ENCODE measurements at places on chromosomes 7 and 10. TPM values are rescaled to one million over a fixed set of nuclear protein-coding genes. Genes with fewer than 3 reads are reported as not detected.

The ASB10 gene
- not detected for polyA plus RNA-seq

DNA sequence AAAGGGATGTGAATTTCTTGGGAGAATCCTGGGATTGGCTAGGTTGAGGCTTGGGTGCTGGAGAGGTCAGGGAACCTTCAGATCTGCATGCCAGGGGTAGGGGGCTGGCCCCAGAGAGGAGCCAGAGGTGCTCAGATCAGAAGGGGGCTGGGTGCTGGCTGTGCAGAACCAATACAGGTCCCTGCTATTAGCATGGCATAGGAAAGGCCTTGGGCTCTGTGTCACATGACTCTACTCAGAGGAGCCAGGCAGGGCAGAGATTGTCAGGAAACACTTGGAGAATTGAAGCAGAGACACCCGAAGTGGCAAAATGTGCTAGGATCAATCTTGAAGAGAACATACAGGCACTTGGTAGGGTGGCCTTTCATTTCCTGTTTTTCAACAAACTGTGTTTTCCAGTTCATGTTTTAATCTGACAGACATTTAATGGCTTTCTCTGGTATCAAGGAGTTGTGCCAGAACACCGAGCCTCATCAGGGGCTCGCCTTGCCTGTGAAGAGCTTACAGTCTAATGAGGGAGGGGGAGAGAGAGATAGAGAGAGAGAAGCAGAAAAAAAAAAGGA lies 498.9 kb downstream of the RPS24 start:
- DNase-seq = no peak

The DGKB gene
- 0.09 TPM for polyA plus RNA-seq

The HOXA13 gene
- polyA plus RNA-seq = 4.6 TPM

DNA sequence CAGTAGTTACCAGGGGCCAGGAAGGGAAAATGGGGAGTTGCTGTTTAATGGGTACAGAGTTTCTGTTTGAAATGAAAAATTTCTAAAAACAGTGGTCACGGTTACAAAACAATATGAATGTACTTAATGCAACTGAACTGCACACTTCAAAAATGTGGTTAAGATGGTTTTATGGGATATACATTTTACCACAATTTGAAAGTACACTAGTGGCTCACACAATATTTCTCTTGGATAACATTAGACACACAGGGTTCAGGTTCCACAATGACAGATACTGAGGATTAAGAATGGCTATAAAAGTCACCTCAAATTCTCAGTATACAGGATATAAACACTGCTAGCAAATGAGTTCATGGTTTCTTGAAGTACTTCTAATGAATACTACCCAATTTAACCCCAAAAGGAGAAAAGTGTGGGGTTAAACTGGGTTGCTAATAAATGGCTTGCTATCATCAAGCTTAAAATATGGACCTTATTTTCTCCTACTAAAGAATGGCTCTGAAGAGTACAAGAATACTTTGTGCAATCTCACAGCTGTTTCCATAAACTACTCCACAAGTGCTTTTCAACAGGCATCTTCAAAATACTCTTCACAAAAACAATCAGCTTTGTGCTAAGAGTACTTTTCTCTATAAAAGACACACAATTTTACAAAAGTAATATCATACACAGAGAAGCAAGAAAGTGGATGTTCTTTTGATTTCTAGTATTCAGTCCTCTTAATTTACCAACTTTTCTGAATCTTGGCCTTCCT lies 92.9 kb downstream of the SRPK2 start:
- no peak for DNase-seq

The SNX10 gene
- not detected for polyA plus RNA-seq

The STK31 gene
- polyA plus RNA-seq = not detected

The SEC31B gene
- polyA plus RNA-seq = 8.3 TPM

GRCh38 chr10:133471300-133472109 lies 17.8 kb downstream of the SCART1 start:
- DNase-seq = no peak

DNA sequence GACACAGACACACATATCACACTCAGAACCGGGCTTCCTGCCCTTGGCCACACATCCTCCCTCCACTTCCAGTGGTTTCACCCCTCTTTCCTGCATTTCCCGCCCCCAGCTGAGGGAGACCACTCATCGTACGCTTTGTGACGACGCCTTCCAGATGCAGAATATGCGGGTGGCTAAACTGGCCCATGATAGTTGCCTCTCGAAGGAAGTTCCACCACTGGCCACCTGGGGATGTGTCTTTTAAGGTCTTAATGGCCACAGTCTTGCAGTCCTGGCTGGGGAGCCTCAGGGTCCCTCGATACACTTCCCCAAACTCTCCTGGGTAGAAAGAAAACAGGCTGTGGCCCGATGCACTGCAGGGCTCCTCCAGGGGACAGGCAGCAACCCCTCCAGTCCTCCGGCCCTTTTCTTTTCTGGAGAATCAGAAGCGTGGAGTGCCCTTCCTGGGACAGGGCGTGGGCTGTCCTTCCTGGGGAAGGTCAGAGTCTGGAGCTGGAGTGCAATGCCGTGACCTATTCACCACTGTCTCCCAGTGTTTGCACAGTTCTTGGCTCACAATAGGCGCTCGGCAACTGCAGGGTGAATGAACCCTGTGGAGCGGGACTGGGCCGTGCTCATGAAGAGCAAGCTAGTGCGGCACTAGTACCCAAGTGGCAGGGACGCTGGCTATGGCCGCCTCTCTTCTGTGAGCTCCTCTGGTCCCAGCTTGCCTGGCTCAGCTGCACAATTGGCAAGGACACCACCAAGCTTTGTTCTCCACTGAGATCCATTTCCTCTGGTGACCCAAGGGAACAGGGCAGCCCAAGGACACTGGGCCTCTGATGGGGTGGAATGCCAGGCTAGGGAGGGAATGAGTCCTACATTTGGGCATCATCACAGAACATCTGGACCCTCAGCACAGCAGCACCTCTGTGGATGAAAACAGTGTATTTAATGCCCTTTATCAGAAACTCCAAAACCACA lies 13.2 kb downstream of the EPHA1 start:
- DNase-seq = no peak

The FFAR4 gene
- not detected for polyA plus RNA-seq

The GDF10 gene
- polyA plus RNA-seq = not detected

DNA sequence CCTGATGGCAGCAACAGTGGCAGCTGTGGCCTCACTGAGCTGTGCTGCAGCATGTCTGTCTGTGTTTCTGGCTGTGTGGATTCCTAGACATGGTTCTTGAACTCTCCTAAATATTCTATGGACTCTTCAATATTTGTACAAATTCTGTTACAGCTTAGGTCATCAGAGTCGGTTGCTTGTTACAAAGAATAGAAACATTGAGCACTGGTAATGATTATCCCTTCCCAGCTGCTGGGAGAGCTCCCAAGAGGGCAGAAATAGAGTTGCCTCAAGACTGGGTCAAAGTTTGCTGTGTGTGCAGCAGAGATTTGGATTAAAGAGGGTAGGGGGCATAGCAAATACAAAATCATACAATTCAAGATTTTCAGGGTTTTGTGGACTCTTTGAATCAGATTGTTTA lies 337.1 kb upstream of the AKR1E2 start:
- no peak for DNase-seq

The DDIT4 gene
- 152 TPM for polyA plus RNA-seq

DNA sequence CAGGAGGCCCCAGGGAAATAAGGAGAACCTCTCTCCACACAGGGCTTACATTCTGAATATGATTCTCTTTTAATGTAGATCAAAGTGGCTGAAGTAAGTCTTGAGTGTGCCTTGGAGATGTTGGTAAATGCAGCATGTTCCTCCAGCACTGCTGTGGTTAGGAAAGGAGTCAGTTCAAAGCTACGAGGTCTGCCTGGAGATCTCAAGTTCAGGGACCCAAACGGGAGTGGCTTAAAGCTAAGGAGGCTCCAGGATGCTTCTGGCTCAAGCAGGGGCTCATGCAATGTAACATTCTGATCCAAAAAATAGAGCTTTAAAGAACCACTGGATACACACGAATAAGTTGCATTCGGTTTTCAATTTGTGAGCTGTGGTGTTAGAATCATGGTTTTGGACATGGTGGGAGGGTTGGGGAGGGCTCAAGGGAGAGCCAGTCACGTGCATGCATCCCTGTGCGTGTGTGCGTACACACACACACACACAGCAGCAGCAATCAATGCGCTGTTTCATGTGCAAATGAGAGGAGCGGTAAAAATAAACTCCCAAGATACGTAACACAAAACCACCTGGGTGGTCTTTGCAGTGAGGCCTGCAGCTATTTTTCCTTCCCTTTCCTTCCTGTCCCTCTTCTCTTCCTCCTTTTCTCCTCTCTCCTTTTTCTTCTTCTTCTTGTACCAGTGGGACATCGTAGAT lies 70.5 kb downstream of the AOAH start:
- DNase-seq = no peak

The SAP25 gene
- polyA plus RNA-seq = 0.34 TPM

DNA sequence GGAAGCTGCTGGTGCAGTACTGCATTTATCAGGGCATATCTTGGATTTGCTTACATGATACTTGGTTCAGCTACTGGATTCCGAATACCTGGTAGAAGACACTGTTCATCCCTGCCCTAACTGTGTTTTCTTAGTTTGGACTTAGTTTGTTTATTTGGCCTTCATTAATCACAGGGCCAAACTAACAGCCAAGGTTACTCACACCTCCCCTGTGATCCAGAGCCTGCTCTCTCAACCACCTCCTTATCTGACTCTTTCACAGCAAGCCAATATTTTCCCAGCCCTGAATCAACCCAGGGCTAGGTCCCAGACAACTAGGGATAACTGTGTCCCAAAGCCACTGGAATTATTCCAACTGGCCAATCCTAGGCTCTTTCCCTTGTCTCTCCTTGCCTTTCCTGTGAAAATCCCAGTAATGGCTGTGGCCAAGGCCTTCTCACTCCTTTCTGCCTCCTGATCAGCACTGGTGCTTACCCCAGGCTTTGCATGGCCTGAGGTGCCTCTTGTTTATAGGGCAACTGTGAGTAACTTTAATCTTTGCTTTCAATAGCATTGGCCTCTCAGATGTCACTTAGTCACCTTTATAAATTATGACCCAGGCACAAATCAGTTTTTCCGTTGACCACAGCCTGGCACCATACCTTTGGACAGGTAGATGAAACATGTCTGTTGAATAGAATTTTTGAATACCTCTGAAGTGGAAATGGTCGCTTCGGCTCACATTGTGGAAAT lies 9.3 kb upstream of the JCAD start:
- no peak for DNase-seq

- DNase-seq = no peak
These were observed 12.5 kb downstream of the PRF1 start for GRCh38 chr10:70589762-70590654.

Measured in BJ (cell line).